ENCODE measurements at places on chromosomes 1 and 21.

- DNase-seq, result no peak
Measured at GRCh38 chr1:208131621-208132286, 112.4 kb downstream of the PLXNA2 start.

- no peak for DNase-seq
Measured at GRCh38 chr1:179017383-179018326, 8.0 kb upstream of the FAM20B start.

GRCh38 chr1:210536254-210536961 is 207.7 kb downstream of the HHAT start:
- no peak for DNase-seq

DNA sequence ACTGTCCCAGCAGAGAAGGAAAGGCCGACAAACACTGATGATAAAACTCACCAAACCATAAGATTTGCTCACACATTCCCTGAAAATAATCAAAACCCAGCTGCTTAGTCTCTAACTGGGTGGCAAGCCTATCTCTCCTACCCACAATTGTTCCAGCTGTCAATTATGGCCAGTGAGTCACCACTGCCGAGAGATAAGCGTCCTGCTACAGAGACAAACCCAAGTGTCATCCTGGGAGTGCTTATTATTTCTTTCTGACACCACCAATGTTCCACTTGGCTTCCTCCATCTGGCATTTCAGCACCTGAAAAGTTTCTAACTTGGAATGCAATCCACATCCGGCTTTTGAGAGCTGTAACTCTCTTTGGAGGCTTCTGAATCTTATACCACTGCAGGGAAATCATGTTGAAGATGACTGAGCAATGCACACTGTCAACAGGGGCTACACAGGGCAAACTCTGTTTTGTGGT is 51.5 kb upstream of the VAV3 start:
- no peak for DNase-seq

GRCh38 chr1:90707363-90707710 is 9.8 kb downstream of the BARHL2 start:
- DNase-seq, result peak; percentile 57

DNA sequence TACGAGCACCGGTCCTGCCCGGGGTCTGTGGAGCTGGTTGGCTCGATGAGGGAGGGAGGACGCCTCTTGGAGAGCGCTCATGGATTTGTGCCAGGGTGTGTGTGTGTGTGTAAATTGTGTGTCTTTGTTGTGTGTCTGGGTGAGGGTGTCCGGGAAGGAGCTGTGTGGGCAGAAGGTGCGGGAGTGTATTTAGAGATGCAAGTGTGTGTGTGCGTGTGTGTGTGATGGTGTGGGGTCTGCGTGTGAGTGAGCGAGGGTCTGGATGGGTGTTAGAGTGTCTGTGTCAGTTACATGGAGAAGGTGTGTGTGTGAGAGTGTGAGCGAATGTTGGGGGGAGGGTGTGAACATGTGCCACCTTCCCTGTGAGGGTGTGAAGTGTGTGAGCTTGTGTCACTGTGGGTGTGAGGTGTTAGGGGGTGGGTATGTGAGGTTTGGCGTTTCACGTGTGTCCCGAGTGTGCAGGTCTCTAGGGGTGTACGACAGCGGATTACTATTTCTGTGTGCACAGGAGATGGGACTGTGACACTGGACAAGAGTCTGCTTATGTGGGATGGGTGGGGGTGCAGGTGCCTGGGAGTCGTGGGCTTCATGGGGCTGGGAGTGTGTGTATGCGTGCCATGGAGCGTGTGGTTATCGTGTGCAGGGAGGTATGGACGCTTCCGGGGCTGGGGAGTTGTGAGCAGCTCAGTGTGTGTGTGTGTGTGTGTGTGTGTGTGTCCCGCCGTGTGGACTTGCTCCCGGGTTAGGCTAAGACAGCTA is 880 bp downstream of the IGSF21 start:
- no peak for DNase-seq

DNA sequence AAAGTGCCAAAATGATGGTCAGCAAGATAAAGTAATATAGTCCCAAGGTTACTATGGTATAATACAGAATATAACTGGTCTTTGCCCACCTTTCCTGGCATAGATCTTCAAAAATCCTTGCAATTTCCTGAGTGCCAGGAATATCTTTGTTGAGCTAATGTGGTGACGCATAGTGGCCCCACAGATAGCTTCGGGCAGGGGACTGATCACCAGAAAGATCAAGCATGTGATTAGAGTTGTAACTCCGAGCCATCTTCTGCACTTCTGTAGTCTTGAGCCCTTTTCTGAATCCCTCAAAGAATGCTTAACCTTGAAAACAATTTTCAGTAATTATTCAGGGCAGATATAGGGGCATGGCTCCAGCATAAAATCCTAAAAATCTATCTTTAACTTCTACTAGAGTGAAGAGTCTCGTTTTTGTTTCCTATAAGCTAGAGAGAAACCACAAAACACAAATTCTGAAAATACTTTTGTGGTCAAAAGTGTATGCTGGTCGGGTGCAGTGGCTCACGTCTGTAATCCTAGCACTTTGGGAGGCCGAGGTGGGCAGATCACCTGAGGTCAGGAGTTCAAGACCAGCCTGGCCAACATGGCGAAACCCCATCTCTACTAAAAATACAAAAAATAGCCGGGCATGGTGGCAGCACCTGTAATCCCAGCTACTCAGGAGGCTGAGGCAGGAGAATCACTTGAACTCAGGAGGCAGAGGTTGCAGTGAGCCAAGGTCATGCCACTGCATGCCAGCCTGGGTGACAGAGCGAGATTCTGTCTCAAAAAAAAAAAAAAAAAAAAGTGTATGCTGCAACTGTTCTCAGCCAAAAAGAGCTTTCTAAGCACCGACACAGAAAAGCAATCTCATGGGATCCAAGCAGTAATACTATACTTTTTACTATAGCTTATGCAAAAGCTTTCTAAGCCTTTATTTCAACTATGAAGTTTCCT is 62.8 kb downstream of the NVL start:
- DNase-seq, result no peak

DNA sequence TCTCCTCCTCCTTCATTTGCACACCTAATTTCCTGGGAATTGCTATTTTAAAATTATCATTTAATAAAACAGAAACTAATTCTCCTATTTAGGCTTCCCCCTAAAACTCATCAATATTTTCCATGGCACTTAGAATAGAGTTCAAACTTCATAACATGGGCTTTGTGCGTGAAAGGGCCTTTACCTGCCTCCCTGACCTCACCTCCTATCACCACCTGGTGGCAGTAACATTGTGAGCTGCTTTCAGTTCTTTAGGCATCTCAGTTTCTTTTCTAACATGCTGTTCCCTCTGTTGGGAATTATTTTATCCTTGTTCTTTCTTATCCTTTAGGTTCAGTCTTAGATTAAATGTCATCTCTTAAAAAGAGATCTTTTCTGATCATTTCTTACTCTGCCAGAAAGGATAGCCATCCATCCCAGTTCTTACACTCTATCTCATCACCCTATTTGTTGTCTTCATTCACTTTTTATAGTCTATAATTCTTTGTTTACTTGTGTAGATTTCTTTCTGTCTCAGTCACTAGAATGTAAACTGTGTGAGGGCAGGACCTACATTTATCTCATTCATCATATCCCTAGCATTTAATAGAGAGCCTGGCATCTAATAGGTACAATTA is 133.8 kb upstream of the KIAA1614 start:
- no peak for DNase-seq

DNA sequence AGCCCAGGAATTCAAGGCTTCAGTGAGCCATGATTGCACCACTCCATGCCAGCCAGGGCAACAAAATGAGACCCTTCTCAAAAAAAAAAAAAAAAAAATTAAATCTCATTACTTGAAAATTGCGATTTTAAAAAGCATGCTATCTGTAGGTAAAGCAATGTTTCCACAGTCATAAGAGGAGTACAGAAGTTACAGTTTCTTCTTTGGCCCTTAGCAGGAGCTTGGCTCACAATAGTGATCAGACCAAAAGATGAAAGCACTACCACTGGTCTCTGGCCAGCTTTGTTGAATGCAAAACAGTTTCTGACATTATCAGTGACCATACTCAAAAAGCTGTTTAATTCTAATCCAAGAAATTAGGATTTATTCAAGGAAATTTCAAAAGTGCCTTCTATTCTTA is 31.2 kb downstream of the VAV3 start:
- no peak for DNase-seq

DNA sequence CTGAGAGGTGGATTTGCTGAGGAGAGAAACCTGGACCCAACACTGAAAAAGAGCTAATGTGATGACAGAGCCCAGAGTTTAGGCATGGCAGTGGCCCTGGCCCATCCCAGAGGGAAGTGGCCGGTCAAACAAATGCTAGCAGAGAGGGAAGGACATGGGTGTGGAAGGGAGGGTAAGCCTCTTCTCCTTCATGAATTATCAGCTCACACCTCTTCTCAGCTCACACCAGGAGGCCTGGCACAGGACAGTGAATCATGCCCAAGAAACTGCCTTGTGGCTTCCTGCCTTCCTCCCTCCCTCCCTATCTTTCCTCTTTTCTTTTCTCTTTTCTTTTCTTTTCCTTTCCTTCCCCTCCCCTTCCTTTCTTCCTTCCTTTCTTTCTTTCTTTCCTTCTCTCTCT is 1.3 kb upstream of the SPRR3 start:
- no peak for DNase-seq

- no peak for DNase-seq
Measured at GRCh38 chr1:26277719-26278118, 2.2 kb upstream of the SH3BGRL3 start.

GRCh38 chr1:205294175-205294917 is 27.2 kb downstream of the NUAK2 start:
- DNase-seq, result no peak

- no peak for DNase-seq
Measured at GRCh38 chr1:31539329-31539728, 37.0 kb upstream of the TINAGL1 start.

All from left ventricle myocardium superior (tissue), 1 donor.